NCI-H2029 (cell line): ENCODE measurements at places on chromosomes 11 and 22.

DNA sequence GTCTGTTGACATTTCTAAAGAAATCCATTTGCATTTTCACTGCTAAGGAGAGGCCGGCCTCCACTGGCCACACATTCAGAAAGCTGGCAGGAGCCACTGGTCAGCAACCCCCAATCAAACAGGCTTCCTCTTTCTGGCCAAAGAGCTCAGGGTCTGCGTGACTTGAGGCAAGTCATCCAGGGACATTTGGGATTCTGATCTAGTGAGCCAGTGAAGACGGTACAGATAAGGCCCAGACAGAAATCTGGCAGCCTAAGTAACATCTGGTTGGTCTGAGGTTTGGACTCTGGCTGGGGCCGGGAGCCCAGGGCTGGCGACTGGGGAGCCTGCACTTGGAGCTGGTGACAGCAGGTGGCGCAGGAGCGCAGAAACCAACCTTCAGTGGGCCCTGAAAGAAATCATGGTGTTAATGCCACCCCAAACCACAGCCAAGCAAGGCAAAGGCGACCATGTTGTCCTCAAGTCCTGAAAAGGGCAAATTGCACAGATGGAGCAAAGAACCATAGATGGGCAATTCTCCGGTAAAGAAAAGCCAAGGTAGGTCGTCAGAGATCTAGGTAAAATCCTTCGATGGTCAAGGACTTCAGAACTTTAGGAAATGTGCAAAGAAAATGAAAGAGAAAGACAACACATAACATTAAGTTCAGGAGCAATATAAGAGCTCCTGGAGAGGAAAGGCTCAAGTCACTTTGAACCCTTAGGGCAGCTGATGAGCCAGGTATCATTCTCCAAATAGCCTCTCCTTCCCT lies 99.4 kb upstream of the BLID start:
- DNase-seq, result peak; percentile 39

DNA sequence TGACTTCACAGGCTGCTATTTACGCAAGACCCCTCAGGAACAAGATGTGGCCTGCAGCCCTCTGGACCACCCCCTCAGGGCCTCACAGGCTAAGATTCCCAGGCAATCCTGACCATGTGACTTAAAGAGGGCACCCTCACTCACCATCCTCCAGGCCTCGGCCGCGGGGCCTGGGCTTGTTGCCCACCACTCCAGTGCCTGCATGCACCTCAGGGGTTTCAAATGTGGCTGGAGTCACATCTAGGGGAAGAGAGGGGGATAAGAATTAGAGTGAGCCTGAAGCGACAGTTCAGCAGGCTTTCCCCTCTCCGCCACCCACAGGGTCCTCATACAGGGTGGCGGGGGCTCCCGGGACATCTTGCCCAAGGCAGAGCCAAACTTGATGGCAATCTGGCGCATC lies 2.1 kb downstream of the ESS2 start:
- no peak for DNase-seq

- DNase-seq, result no peak
These were observed 58.8 kb downstream of the NAV2 start for GRCh38 chr11:19771463-19771862.

DNA sequence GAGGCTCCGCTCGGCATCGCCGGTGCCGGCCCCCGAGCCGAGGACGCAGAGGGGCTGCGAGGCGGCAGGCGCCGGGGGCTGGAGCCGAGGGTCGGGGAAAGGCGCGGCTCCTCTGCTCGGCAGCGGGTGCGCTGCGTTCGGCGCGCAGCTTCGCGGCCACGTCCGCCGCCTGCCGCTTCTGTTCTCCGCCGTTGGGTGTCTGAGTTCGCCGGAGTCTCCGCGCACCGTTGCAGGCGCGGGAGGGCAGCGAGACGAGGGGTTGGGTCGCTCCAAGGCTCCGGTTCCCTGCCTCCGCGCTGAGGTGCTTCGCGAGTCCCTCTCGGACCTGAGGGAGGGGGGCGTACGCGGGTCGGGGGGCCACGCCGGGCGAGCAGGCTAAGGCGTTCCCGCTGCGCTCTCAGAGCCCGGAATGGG lies 347 bp downstream of the MN1 start:
- no peak for DNase-seq

DNA sequence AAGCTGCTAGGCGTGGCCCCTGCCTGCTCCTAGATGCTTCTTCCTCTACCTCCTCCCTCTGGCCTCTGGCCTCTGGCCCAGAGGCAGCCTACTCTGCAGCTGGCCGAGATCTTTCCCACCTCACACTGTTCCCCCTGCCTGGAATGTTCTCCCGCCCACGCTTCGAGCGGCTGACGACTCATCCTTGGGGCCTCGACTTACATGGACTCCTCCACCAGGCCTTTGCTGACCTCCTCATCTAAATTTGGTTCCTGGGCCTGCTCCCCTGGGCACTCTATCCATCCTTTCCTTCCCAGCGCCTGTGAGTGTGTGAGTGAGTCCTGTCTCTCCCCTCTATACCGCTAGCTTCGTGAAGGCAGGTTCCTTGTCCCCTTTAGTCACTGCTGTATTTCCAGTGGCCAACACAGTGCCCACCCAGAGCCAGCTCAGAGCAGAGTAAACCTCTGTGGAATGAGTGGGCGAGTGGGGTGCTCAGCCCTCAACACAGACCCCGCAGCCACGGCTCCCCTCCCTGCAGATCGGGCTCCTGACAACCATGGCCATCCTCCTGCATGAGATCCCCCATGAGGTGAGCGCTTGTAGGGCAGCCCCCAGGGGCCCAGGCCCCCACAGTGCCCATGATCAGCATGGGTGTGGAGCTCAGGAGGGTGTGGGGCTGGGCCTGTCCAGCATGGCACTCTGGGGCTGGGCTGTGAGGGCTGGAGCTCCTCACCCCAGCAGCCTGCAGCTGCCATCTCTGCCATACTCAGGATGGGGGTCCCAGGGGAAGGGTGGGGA lies 5.7 kb downstream of the SLC39A13 start:
- DNase-seq, result no peak

- no peak for DNase-seq
These were observed 363.1 kb downstream of the MN1 start for GRCh38 chr22:27438271-27438980.

DNA sequence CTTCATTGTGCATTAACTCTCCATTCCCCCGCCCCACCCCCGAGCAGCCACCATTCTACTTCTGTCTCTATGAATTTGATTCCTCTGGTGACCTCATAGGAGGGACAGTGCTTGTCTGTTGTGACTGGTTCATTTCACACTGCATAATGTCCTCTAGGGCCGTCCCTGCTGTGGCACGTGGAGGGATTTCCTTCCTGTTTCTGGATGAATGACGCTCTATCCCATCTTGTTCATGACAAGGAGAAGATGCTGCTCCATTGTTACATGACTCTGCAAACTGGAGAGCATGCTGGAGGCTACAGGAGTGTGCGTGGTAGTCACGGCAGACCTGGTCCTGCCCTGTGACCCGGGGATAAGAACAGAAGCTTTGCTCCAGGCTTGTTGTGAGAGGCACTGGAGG lies 61.3 kb downstream of the RTL6 start:
- no peak for DNase-seq

GRCh38 chr11:28566339-28567089 lies 458.3 kb downstream of the METTL15 start:
- no peak for DNase-seq

- no peak for DNase-seq
These were observed 3.9 kb downstream of the CWF19L2 start for GRCh38 chr11:107453594-107454286.

DNA sequence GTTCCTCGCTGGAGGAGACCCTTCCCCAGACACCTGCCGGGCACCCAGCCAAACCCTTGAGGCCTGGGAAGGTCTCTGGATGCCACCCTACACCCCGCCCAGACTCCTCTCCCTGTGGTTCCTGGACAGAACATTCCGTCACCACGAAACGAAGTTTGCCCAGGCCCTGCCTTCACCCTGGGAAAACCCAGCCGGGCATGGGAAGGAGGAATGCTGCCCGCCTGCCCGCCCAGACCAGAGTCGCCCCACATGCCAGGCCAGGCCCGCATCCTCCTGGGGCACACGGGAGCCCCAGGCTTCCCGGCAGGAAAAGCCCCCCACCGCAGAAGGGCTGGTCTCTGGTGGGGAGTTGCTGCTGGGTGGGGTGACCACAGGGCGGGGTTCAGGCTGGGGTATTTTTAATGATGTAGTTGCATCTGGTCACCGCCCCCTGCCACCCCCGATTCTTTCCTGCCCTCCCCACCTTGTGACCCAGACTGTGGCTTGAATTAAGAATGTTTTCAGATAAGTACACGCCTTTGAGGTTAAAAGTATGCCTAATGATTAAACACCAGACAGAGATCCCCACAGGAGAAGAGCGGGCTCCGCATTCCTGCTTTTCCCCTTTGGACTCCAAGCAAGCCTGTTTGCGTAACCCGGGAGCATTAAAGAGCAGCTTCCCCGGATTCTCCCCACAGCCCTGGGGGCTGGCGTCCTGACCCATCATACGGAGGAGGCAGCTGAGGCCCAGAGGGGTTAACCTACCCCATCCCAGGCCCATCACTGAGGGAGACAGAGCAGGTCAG lies 44.6 kb upstream of the PPARA start:
- DNase-seq, result no peak

DNA sequence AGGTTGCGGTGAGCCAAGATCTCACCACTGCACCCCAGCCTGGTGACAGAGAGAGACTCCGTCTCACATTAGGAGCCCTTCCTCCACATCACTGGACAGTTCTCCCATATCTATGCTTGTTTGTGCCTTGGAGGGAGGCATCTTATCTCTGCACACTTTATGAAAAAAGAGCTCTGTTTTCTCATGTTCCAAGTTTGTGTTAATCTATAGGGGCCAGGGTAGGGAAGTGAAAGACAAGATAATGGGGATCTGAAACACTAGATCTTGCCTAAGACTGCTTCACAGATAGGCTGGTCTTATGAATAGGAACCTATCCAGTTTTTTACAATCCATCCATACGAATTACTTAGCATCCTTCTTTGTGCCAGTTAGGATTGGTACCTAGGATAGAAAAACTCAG lies 17.1 kb downstream of the OR6Q1 start:
- no peak for DNase-seq

DNA sequence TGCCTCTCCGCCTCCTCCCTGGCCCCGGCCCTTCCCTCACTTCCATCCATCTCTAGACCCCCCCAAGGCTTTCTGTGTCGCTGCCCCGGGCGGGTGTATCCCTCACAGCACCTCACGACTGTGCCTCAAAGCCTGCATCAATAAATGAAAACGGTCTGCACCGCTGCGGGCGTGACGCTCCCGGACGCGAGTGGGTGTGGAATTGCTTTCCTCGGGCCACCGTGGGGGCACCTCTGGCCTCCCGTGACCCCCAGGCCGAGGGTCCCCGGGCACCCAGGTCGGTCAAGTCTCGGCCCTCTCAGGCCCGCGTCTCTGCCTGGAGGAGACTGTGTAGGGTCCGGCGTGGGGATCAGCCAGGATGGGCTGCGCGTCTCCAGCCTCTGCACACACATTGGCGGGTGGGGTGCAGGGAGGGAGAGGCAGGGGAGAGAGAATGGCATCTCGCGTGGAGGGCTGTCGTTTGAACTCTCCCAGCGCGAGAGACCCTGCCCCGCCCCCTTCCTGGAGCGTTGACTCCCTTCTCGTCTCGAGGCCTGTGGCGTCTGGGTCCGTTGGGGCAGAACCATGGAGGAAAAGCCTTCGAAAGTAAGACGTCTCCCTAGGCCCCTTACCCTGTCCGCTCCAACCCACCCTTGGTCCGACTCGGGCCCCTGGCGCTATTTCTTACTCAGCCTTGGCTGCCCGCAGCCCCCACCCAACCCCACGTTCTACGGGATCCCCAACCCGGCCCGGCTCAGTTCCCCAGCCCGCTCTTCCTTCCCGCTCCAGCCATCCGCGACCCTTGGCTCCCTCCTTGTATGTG lies at the start of gene CATSPERZ:
Gene CATSPERZ (plus strand): TSS at position 512 of the 802 bp plus-strand sequence. CDS start 53 bp downstream, at position 565.
- no peak for DNase-seq

DNA sequence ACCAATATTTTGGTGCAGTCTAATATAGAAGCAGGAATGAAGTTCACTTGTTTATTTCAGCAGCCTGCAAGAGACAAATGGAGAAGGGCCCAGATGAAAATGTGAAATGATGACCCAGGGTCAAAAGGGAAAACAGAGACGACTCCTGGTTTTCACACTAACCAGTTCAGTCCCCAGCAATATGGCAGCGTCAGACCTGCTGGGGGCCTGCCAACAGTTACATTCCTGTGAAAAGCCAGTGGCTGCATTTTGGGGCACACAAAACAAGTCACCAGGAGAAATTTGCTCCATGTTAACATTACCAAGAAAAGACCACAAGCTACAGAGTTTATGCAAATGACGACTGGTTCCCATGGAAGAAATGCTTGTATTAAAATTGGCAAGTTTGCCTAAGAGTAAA lies 80.2 kb downstream of the CCDC34 start:
- DNase-seq, result no peak

DNA sequence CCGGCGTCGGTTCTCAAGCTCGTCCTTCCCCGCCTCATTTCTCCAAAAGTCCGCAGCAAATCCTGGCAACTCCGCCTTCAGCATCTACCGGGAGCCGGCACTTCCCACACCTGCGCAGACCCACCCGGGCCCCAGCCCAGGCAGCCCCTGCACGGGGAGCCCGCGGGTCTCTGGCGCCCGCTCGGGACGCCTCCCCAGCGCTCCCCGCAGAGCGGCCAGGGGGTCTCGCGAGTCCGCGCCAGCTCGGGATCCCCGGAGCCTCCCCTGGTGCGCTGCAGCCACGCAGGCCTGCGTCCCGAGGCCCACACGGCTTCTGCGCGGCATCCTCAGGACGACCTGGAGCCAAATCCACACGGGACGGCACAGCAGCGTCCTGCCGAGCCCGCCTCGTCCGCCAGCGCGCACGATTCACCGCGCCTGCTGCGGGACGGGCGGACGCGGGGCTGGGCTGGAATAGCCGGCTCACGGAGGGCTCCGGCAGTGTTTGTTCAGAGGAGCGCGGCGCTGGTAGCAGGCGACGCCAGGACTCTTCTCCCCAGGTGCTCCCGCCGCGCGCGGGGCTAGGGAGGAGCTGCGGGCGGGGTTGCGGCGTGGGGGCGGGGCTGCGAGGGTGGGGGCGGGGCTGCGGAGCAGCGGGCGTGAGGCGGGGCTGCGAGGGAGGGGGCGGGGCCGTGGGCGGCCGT lies 816 bp upstream of the PHRF1 start:
- DNase-seq, result peak; percentile 73

GRCh38 chr11:8375460-8375859 lies 111.8 kb upstream of the LMO1 start:
- DNase-seq, result no peak

GRCh38 chr11:44467413-44467812 lies 98.0 kb upstream of the CD82 start:
- DNase-seq, result no peak

GRCh38 chr11:36672815-36673450 lies 74.9 kb upstream of the RAG2 start:
- no peak for DNase-seq
